ENCODE measurements at places on chromosomes 11 and 22. TPM values are rescaled to one million over a fixed set of nuclear protein-coding genes. Genes with fewer than 3 reads are reported as not detected.

Gene RFPL3
- total RNA-seq: not detected

GRCh38 chr11:63766531-63767235 is 1.9 kb downstream of the ZFTA start:
- no peak for DNase-seq

Gene EEF1G
- total RNA-seq: 1,298 TPM

DNA sequence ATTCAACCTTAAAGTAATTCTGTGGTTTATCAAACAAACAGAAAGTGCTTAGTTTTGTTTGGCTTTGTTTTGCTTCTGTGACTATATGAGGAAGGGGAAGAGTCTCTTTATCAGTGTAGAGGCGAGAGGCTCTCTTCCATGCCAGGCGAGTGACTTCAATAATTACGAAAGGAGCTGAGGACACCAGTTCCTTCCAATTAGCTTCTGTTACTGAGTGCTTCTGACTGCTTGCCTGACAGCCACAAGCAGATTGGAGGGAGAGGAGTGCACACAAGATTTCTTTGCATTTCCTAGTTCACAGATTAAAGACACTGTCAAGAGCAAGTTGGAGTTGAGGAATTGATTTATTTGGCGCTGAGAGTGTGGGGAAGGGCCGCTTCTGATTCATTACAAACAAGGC is 1484.5 kb upstream of the TENM4 start:
- DNase-seq: no peak

GRCh38 chr22:33341611-33342010 is 283.4 kb upstream of the SYN3 start:
- DNase-seq: no peak

GRCh38 chr11:80625563-80625962 is 1184.7 kb upstream of the TENM4 start:
- no peak for DNase-seq

Gene OR4A16
- total RNA-seq: not detected

Gene TTC17
- total RNA-seq: 56.7 TPM
